ENCODE measurements at places on chromosomes 2 and 18.

DNA sequence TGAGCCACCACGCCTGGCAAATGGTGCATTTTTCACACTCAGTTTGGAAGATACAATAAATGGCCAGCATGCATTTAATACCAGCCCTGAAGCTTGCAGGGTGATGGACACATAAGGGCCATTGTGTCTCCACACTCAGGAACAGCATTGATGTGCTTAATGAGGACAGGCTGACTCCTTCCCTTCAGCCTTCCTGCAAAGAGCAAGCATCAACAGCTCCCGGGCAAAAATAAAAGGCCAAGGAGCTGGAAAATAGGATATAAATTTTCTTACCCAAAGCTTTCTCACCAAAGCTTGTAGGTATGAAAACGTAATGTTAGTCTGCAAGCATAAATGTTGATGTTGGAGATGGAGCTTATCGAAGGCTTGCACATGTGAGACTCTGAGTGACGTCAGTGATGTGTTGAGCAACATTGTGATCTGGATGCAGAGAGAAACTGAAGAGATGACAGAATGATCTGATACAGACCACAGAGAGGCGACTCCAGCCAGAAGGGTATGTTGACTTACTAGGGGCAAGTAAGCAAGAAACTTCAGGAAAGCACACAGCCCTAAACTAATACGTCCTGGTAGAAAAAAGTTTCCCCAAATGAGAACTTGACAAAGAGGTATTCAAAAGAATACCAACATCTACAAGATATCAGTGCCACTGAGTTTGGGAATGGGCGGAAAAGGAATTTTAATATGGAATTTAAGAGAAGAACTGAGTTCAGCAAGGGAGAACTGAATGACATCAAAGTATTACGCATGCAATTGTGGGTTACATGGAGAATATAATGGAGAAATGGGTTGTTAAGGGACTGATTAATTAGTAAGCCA, 256.5 kb downstream of the TGIF1 start:
- DNase-seq = no peak

- no peak for DNase-seq
Observed at GRCh38 chr2:211473116-211473515, 916.7 kb downstream of the CPS1 start.

DNA sequence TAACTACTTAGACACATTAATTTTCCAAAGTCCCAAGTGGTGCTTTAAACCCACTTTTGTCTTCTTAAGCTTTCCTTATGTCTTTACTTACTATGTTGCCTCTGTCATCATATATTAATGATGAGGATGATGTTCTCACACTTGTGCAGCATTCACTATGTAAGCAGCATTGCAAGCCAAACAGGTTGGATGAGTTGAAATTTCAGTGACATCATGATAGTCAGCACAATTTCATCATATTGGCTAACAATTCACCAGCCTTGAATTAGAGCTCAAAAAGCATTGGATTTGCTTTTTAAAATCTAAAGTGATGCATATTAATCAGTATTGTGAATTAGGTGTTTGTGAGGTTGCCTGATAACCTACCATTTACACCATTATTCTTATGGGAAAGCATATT, 7.7 kb downstream of the APLF start:
- DNase-seq = no peak

DNA sequence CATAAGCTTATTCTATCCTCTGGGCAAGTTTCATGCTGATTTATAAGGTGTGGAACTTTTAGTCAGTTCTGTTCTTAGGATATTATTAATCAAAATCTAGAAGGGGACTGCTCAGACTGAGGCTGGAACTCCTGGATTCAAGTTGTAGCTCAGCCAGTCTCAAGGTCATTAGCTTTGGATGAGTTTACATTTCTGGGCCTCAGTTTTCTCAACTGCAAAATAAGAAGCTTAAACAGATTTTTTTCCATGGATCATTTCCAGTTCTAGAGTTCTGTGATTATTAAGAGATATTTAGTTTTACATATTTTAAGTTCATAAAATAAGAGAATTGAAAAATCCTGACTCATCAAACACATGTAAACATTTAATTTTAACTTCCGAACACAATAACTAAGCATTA, 442.5 kb upstream of the PKDCC start:
- no peak for DNase-seq

- no peak for DNase-seq
Observed at GRCh38 chr2:192090911-192091310, 103.8 kb downstream of the TMEFF2 start.

- peak; percentile 60 for DNase-seq
Observed at GRCh38 chr2:164430166-164430783, 191.0 kb downstream of the GRB14 start.

DNA sequence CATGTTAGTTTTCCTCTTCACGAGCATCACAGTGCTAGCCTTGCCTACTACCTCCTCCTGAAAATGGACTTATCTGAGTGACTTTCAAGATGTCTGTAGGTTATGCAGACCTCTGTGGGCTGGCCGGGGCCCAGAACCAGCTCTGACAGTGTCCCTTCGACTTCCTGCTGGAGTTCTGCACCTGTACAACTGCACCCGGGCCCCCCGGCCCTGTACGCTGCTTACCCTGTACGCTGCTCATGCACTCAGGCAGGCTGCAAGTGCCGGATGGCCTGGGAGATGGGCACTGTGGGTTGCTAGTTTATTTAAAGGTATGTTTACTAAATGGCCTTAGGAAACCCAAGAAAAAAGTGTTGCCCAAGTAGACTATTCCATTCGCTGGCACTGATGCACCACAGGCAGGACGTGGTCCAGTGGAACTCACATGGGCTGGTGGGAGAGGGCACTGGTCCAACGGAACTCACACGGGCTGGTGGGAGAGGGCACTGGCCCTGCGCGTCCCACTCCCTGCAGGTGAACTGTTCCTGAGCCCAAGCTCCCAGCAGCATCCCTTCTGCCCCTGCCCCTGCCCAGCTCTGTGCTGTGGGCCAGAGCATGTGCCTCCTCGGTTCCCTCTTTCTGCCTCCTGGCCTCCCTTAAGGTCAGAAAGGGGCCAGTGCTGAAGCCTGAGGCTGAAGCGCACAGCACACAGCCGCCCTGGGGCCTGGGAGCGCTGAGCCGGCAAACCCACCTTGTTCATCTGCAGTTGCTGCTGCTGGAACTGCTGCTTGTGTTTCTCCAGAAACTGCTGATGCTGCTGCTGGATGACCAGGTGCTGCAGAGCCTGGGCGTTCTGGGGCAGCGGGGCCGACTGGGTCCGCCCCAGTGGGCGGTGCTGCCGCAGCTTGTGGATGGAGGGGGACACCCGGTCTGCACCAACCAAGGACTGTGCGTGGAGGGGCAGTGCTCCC, 274.8 kb downstream of the HDAC4 start:
- DNase-seq = no peak

- DNase-seq = no peak
Observed at GRCh38 chr2:233689501-233689900, 3.2 kb upstream of the UGT1A6 start.

DNA sequence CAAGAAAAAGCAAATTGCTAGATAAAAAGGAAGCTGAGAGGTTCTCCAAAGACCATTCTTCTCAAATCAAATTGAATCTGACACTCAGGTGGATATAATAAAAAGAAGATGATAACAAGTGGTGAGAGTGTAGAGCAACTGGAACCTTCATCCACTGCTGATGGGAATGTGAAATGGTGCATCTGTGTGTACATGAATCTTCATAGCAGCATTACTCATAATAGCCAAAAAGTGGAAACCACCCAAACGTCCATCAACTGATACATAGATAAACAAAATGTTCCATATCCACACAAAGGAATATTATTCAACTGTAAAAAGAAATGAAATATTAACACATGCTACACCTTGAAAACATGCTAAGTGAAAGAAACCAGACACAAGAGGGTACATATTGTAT, 357.2 kb upstream of the EPHA4 start:
- DNase-seq = no peak

- DNase-seq = no peak
Observed at GRCh38 chr2:170817093-170818035, 677 bp downstream of the GAD1 start.

DNA sequence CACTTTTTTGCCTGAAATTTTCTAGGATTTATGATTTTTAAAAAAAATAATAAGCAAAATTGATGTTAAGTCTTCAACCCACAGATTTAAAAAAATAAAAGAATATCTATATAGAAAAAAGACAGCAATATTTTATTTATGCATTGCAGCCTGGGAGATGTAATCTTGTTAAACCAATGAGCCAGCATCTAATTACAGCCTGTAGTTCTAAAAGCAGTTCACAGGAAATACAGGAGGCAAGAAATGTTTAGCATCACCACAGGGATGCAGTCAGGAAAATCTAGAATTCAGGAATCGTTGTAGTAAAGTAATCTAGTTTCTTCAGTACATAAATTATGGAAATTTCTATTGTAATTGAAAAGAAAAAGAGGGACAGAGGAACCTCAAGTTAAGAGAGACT, 17.2 kb downstream of the UGGT1 start:
- DNase-seq = no peak

GRCh38 chr2:237324837-237325236, 89.1 kb downstream of the COL6A3 start:
- no peak for DNase-seq

DNA sequence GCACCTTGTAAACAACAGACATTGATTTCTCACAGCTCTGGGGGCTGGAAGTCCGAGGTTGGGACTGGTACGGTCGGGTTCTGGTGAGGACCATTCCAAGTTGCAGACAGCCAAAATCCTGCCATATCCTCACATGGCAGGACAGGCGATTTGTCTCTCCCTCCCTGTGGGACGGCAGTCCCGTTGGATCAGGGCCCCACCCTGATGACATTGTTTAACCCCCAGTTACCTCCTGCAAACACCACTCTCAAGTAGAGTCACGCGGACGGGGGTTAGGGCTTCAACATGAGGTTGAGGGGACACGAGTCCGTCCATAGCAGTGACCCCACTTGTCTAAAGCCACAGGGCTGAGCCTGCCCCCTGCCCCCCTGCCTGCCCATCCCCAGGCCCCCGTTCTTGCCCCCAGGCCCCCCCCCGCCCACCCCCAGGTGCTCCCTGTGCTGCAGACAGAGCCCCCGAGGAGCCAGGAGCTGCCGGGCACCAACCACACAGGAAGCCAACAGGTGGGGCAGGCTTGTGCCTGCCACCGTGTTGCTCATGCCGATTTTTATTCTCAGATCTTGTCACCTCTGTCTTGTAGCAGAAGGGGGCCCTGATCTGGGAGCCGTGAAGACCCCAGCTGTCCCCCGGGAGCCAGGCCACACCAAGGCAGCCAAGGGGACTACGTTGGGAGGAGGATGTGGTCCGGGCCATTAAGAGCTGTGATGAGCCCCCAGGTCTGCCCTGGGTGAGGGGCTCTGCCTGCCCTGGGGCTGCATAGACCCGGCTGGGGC, 82.2 kb downstream of the NFATC1 start:
- no peak for DNase-seq

DNA sequence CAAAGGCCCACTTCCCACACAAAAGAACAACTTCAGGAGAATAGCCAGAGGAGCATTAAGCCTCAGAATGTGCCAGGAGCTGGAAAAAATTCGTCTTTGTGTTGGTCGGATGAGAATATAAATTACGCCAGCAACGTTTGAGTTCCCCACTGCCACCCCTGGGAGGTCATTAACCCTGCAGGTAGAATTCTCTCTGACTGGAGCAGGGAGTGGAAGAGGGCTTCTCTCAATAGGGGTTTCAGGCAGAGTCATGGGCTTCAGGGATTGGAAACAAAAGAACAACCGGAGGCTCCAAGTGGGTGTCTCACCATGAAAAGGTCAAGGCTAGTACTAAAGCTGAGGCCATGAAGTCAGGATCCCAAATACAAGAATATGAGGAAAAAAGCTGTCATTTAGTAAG, 69.0 kb upstream of the DDX18 start:
- no peak for DNase-seq

DNA sequence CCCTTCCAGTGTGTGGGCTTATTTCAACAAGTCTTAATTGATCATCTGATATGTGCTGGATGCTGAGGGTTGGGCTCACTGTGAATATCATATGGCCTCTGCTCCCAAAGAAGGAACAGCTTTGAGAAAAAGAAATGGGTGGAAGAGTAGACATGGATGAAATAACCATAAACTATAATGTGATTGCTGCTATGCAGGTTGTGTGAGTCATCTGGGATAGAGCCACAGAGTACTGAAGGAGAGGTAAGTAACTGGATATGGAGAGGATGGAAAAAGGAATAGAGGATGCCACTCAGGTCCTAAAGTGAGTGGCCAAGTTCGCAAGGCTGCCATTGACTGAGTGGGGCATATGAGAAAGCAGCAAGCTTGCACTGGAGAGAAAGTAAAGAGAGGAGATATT, 8.7 kb upstream of the DSG2 start:
- DNase-seq = peak; percentile 52

GRCh38 chr2:45137966-45138695, 128.9 kb upstream of the SIX2 start:
- no peak for DNase-seq
